GM18507 (cell line): ENCODE measurements at places on chromosomes 7 and 10.

GRCh38 chr7:5423976-5424748 lies 528 bp upstream of the TNRC18 start:
- no peak for DNase-seq

GRCh38 chr7:23960361-23960760 lies 250.3 kb downstream of the STK31 start:
- no peak for DNase-seq

GRCh38 chr10:99456931-99457288 lies 26.5 kb upstream of the GOT1 start:
- no peak for DNase-seq

- DNase-seq: no peak
These were observed 22.9 kb upstream of the AQP1 start for GRCh38 chr7:30888747-30889146.

DNA sequence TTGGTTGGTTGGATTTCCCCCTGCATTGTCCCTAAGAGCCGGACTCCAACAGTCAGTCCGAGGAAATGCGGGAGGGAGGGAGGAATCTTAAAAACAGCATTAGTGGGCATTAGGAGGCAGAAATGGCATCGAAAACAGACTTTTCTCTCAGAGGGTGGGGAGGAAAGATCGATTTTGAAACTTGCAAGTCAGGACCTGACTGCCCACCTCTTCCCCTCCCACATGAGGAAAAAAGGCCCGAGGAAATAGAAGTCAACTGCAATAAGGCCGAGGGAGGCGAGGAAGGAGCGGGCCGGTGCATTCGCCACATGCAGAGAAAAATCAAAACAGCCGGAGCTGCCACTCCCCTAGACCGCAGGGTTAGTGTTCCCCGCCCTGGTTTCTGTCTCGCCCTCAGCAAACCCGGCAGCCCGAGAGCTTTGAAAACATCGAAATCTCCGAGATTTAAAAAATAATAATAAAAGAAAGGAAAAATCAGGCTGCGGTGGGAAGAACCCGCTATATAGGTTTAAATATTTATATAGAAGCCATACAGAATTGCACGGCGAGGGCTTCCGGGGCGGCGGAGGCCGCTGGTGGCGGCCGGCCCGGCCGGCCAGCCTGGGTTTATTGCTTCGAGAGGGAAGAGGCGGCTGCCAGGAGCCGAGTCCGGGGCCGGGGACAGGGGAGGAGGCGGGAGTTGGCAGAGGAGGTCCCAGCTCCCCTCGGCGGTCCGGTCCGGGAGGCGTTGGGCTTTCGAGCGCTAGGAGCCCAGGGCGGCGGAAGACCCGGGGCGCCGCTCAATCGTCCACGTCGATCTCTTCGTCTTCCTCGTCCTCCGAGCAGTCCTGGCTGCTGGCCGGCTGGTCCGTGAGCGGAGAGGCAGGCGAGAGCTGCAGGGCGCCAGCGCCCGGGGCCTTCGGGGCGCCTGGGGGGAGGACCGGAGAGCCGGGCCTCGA lies 2.5 kb downstream of the LBX1 start:
- no peak for DNase-seq

DNA sequence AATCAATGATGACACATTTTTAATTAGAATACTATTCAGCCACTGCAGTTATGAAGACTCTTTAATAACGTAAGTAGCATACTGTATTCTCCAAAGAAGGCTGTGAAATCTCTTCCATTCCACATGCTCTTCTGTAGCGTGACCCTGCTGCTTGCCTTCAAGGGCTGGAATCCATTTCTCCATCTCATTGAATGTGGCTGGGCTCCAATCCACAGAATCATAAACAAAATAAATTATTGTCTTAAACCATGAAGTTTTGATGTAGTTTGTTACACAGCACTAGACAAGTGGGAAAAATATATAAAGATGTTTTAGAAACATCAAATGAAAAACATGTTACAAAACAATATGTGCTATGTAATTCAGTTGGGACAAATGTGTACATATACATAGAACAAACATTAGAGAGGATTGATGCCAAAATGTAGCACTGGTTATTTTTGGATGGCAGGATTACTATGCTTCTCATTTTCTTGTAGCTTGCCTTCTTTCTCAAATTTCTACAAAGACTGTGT lies 410.8 kb upstream of the PODXL start:
- DNase-seq: no peak

GRCh38 chr10:49323171-49323895 lies 24.4 kb downstream of the C10orf71 start:
- DNase-seq: no peak

- DNase-seq: no peak
These were observed 24.6 kb downstream of the VSIR start for GRCh38 chr10:71748671-71749191.

- DNase-seq: no peak
These were observed 192.1 kb upstream of the MKI67 start for GRCh38 chr10:128318366-128318765.

DNA sequence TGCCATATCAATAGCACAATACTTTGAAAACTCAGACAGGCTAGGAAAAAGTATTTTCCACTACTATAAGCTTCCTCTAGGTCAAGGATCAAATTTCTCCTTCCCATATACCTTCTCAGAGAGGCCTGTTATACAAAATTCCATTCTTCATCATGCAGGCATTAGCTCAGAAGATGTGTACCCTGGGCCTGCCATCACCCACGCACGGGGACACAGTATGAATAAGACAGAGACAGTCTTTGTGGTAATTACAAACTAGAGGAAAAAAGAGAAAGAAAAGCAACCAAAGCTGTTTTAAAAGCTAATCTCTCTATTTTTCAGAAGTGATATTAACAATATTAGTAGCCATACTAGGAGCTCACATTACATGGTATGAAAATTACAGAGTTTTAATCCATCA lies 236.8 kb upstream of the AOAH start:
- DNase-seq: no peak

GRCh38 chr7:463362-463781 lies 56.3 kb downstream of the PDGFA start:
- no peak for DNase-seq
